ENCODE measurements at places on chromosomes 2 and 18.

- DNase-seq = peak; percentile 58
Measured at GRCh38 chr2:24490181-24490689, 819 bp upstream of the NCOA1 start.

- DNase-seq = no peak
Measured at GRCh38 chr2:159984034-159984433, 78.4 kb downstream of the PLA2R1 start.

DNA sequence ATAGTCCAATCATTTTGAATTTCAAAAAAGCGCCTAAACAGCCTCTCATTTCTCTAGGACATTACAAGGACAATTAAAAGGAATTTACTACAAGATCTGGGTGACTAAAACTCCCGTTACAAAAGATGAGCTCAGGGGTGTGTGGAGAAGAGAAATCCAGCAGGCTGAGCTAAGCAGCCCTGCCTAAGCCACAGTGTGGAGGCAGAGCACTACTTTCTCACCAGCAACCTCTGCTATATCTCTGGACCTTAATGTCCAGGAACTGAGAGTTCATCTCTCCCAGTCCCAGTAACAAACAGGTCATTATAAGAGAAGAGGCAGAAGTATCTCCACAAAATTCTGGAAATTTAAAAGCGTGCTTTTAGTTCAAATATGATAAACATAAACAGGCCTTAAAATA is 18.9 kb upstream of the ANKRD62 start:
- no peak for DNase-seq

DNA sequence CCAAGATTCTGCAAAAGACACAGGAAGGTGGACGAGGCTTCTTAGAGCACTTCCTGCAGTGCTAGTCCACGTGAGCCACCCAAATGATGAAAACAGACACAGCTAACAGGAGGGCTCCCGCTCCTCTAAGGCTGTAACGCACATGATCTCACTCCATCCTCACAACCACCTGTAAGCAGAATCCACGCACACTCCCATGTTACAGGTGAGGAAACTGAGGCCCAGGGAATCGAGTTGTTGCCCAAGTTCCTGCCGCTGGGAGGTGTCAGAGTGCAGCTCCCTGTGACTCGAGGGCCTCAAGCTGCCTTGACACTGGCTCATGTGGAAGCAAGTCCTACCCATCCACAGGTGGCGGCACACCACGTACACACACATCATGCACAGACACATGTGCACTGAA is 4.4 kb downstream of the DNMT3A start:
- DNase-seq = no peak

DNA sequence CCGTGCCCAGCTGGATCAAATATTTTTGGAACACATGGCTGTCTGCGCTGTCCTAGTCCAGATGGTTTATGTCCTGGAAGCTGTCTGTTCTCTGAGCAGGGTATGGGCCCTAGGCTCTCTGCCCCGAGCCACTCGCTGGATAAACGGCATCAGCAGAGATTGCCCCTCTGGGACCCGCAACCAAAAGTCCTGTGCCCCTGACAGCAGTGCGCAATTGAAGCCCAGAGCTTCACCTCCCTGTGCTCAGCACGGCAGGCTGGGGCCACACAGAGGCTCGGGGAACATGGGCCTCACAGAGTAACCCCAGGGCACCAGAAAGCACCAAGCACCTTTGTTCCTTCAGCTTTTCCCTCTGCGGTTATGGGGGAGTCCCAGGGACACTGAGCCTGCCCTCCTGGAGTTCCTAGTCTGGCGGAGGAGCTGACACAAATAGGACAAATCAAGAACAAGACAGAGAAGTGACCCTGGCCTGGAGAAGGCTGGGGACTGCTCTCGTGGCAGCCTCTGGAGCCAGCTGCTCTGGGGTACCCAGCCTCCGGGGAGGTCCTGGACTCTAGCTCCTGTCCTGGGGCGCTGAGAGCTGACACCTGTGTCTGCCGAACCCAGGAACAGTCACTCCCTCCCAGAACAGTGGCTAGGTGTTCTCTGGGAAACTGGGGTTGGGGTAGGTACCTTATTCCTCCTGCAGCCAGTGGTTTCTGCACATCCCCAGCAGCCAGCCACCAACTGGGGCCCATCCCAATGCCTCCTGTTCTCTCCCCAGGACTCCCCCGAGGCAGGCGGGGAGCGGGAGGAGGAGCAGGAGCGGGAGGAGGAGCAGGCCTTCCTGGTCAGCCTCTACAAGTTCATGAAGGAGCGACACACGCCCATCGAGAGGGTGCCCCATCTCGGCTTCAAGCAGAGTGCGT is 12.3 kb downstream of the ARID5A start:
- no peak for DNase-seq

GRCh38 chr2:67752199-67752598 is 310.6 kb downstream of the C1D start:
- no peak for DNase-seq

GRCh38 chr2:173159791-173160463 is 84.3 kb downstream of the MAP3K20 start:
- DNase-seq = peak; percentile 60

GRCh38 chr2:60548845-60549237 is 4.6 kb downstream of the BCL11A start:
- no peak for DNase-seq

GRCh38 chr2:120953066-120953756 is 217.5 kb downstream of the GLI2 start:
- DNase-seq = no peak

- peak; percentile 10 for DNase-seq
Measured at GRCh38 chr2:190088917-190089316, 26.4 kb upstream of the MSTN start.

- no peak for DNase-seq
Measured at GRCh38 chr18:73742957-73743356, 404.7 kb downstream of the FBXO15 start.

- DNase-seq = no peak
Measured at GRCh38 chr18:66780609-66781008, 176.7 kb upstream of the CDH19 start.

- DNase-seq = no peak
Measured at GRCh38 chr18:45167631-45168280, 447.5 kb upstream of the SLC14A2 start.

DNA sequence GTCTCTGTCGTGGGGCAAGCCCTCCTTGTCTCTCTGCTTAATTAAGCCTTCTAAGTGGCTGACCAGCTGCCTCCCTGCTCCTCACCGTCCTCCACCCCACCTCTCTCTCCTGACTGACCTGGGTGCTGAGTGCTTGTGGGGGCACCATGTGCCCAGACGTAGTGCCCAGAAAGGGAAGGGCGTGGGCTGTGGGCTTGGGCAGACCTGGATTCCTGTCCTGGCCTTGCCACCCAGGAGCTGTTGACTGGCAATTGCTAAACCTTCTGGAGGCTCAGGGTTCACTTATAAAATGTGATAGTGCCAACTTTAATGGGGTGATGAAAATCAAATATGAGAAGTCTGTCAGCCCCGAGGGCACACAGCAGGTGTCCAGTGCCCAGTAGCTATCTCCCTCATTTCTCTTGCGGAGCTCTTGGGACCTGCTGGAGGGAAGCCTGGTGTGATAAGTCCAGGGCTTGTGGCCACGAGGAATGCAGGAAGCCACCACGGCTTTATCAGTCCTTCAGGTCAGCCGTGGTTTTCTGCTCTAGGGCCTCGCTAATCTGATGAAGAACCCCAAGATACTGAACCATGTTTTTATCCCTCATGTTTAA is 22.0 kb upstream of the INHBB start:
- no peak for DNase-seq

GRCh38 chr2:184644685-184645084 is 46.4 kb downstream of the ZNF804A start:
- no peak for DNase-seq

- DNase-seq = no peak
Measured at GRCh38 chr18:74139888-74140287, 7.7 kb downstream of the FBXO15 start.

DNA sequence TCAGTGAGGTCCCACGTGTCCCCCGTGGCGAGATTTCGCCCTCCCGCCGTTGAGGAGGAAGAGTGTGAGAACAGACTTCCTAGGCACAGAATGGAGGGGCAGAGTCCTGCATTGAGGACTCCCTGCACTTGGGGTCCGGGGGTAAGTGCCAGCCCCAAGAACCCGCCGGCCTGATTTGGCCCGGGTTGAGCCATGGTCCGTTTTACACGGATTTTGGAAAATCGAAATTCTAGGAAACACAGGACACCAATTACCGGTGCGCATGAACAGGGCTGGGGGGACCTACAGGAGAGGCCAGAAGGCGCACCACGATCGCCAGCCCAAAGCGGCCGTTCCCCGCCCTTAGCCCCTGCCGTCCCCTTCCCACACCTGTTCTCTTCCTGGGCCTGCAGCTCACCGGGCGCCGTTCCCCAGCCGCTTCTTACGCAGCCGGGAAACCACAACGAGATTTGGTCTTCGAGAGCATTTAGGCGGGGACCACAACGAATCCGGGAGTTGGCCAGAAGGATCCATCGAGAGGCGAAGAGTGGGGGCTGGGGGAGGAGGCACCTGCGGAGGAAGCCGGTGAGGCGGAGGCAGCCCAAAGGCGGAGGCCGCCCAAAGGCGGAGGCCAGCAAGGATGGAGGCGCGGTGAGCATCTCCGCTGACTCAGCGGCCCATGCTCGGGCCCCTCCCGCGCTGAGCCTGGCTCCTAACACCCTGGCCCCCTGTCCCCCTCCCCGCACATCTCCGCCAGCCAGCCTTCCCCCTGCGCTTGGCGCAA is 464 bp upstream of the TLX2 start:
- no peak for DNase-seq

DNA sequence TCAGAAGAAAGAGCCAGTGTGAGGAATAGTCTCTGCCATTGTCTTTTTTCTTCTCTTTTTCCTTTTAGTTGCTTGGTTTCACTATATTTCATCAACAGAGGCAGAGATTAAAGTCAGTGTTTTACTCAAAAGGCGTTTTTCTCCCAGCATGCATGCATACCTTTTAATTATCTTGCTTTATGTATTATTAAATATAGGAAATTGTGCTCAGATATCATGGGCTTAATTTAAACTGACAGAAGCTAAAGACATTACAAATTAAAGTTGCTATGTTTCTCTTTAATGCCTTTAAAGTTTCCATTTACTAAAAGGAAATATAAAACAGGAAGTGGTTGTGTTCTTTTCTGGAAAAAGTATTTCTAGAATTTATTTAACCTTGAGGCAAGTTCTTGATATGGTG is 223.3 kb upstream of the ATP5MC3 start:
- DNase-seq = no peak

DNA sequence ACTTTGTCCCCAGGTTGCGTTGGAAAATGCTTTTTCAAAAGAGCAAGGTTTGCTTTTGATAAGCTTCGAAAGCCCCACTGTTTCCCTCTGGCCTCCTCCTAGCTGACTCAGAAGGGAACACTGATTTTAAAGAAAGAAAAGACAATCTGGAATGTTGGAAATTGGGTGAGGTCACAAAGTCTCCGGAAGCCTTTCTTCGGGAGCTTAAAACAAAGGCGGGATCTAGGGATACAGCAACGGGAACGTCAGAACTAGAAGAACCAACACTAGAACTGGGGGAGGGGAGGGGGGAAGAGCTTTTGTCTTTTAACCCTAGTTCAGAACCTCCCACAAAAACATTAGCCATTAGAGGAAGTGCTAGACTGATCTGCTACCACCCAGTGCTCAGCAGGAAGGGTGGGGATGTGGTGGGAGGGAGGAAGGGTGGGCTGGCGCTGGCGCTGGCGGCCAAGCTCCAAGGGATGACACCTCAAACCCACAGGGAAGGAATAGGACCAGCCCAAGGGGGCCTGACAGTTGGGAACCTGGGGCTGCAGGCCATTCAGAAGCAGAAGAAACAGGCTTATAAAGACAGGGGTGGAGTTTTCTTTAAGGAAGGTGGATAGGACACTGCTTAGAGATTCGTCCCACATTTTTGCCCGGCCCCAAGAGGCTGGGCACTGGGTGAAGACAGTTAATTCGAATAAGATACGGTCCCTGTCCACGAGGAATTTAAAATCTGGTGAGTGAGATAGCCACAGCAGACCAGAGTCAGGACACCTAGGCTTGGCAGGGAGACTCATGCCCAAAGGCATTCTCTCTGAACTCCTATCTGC is 1.7 kb downstream of the TMSB10 start:
- peak; percentile 93 for DNase-seq

- no peak for DNase-seq
Measured at GRCh38 chr2:86065512-86065911, 40.2 kb downstream of the POLR1A start.

GRCh38 chr18:75422341-75422910 is 5.1 kb downstream of the SMIM21 start:
- no peak for DNase-seq

DNA sequence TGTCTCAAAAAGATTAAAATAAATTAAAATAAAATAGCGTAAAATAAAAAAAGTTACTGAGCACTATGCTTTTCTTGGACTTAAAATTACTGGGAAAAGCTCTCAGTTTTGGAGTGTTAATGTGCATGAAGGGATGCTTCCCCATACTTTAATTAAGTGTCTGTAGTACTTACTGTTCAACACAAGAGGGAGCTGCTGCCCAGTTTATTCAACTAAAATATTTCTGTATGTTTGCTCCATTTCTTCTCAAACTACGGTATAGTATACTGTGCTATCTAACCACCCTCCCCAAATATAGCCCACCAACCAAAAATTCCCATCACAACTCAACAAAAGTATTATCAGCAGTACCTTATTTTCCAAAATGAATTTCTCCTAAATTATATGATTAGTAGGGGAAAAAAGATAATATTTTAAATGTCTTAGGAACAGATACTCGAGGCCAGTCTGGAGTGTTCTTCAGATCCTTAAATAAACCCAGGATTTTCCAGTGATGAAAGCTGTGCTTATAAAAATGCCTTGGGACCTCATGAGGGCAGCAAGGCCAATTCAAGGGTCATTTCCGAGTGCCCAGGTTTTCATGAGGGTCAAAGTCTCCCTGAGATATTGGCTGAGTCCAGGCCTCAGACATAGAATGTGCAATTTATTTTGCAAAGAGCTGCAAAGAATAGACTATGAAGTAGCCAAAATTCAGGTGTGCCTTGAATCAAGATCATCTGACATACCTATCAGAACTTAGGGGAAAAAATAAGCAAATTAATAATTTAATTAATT is 64.1 kb downstream of the CHRNA1 start:
- DNase-seq = peak; percentile 65

DNA sequence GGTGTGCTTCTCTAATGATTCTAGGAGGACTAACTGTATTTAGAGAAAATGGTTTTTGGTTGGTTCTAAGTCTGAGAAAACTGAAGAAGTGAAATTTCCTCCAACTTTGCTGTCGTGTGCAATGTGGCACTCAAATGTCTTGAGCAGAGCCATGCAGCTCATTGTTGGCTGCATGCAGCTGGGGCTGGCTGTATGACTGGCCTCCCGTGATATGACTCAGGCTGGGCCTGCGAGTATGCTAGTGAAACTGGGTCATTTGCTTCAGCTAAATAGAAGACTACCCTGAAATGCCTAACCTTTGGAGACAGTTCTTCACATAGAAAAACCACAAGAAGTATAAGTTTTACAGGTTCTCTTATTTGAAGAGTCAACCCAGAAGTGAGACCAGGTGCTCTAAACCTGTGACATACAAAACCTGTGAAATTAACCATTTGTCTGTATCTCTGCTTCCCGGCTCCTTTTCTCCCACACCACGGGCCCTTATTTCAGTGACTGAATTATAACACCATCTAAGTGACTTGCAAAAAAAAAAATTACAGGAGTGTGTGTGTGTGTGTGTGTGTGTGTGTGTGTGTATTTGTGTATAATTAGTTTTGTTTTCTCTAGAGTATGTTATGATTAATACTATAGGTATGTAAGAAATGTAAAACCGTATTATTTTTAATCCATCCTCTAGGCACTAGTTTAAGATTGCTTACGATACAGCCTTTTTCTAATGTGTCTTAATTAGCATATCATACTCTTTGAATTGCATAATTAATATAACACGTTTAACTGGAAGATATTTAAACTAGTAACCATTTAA is 15.9 kb downstream of the POLI start:
- DNase-seq = no peak

All from A549 (cell line).